ENCODE measurements at places on chromosomes 16 and 17. TPM values are rescaled to one million over a fixed set of nuclear protein-coding genes. Genes with fewer than 3 reads are reported as not detected.

DNA sequence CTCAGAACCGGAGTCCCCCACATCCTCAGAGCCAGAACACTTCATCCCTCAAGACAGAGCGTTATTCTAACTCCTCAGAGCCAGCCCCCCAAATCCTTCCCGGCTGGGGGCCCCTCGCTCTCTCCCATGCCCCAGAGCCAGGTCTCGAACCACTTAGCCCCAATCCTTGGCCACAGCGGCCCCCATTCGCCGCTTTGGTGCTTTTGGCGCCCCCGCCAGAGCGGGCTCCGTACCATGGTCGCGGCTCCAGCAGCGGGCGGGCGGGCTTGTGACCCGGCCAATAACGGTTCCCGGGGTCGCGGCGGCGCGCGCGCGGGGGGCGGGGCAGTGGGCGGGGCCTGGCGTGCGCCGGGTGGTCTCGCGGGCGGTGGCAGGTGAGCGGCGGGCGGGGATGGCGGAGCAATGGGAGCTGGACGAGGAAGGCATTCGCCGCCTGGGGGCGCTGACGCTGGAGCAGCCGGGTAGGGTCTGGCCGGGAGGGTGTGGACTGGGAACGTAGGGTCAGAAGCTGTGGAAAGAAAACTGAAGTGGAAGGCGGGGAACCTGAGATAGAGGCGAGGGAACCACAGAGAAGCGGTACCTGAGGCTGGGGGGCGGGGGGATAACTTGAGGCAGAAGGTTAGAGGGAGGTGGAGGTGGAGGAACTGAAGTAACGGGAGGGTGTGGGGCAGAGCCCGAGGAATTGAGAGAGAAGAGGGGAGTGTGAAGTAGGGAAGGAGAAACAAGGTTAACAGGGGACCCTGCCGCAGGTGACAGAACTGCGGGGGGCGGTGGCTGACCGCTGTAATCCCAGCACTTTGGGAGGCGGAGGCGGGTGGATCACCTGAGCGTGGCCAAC is at the start of the genes KCTD19 and LRRC36:
Gene KCTD19 (minus strand): TSS at position 270 of the 838 bp plus-strand sequence. CDS start 34 bp downstream, at position 236.
Gene LRRC36 (plus strand): TSS at position 344 of the 838 bp plus-strand sequence. CDS start 48 bp downstream, at position 392.
- peak; percentile 84 for DNase-seq

- no peak for DNase-seq
Observed at GRCh38 chr17:48144976-48145798, 37.6 kb downstream of the SNX11 start.

DNA sequence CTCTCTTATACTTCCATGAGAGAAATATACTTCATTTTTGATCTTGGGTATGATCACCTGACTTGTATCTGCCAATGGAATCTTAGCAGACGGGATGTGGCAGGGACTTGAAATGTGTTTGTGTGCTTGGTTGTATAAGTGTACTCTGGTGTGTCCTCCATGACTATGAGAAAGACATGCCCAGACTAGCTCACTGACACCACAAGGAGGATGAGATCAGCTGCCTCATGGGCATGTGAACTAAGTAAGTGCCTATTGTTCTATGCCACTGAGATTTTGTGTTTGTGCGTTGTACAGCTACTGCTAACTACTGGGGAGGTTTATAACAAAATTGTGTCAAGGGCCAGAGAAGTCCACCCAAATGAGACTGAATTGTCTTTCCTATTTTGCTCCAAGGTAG is 402.2 kb upstream of the SALL1 start:
- DNase-seq, result no peak

The EFCAB3 gene
- total RNA-seq, result not detected

The OTOP3 gene
- not detected for total RNA-seq

DNA sequence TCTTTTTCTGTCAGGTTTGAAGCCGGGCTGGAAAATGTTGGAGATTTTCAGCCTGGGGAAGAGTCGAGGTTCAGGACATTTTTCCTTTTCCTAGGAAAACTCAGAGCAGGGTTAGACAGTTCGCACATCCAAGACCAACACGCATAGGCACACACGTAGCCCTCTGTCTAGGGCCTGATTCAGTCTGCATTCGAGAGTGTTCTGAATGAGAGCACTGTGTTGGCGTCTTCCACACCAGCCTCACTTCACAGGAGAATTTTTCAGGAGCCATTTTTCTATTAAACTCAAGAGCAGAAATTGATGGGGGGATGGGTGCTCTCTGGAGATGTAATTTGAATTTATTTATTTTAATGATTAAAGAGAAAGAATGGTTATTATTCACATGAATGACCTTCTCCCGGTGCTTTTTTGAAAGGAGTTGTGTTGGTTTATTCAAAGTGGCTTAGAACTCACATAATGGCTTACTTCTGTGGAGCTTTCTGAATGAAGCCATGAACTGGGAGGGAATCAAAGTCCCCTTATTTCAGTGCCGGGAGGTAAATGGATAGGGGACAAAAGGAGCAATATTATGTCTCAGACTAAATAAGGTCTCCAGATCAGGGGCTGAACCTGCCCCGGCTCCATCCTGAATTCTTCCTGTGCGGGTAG is 194.3 kb downstream of the CCDC182 start:
- DNase-seq, result no peak

DNA sequence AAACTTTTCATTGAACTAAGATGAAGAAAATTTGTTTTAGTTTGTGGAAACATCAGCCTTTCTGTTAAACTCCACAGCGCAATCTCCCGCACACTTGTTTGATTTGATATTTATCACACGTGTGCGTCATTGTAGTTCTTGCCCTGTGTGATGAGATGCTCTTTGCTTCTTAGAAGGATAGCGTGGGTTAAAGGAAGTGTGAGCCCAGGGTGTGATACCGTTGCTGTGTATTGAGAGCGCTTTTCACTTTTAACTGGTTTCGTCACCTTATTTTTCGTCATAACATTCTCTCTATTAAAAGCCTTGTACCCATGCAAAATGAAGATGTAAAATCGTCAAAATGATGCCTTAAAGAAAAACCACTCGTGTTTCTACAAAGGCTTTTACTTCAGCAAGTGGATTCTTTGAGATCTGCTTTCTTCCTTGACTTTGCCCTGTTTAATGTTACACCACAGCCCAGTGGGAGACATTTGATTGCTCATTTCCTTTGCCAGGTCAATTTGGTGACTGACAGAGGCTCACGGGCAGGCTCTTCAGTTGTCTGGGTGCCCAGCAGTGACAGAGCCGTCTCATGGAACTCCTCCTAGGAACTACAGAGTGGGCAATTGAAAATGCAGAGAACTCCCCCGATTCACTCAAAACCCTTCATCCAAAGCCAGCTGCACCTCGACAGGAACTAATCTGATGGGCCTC is 61.1 kb downstream of the RPA1 start:
- DNase-seq, result no peak

- DNase-seq, result no peak
Observed at GRCh38 chr17:60333628-60334031, 58.3 kb downstream of the USP32 start.

GRCh38 chr17:77320485-77321256 is 179.9 kb downstream of the SEC14L1 start:
- peak; percentile 86 for DNase-seq

The KCNG4 gene
- not detected for total RNA-seq

The P2RX1 gene
- total RNA-seq, result 19.4 TPM

The KIAA0513 gene
- total RNA-seq, result 21.4 TPM

The KRTAP3-2 gene
- total RNA-seq, result not detected

DNA sequence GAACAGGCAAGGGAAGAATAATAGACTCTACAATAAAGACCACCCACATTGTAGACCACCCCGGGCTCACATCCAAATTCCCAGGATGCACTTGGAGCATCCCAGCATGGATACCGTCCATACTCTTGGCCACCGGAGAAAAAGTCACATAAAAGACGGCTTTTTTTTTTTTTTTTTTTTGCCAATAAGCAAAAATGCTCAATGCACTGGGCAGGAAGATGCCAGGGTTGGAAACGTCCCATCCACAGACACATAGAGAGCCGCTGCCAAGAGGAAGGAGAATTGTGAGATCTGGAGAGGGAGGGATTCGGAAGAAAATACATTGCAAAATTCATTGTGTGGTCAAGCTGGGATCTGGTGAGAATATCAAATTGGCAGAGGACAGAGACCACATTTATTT is 286.7 kb downstream of the XYLT1 start:
- no peak for DNase-seq

DNA sequence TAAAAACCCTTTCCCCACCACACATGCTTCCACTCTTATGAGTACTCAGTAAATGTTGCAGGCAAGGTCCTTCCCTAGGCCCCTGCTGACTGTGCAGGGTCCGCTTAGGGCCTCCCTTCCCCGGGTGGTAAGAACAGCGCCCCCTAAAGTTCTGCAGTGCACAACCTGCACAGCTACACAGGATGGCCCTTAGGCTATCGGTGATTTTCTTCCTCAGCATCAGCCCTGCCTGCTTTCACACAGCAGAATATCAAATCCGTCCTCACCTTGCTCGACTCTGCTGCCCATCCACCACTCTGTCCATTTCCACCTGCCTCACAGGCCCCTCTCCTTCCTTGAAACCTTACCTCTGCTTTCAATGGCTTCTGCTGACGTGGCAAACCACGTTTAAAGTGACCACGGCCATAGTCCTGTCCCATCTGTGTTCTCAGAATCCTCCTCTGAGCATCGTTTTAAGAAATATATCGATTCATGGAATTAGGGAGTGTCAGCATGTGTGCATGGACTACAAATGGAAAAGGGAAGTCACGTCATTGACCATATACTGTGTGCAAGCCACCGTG is 51.4 kb upstream of the TMEM132E start:
- no peak for DNase-seq

- DNase-seq, result peak; percentile 36
Observed at GRCh38 chr16:74743668-74744299, 30.8 kb downstream of the FA2H start.

The TXNL4B gene
- 12.2 TPM for total RNA-seq

DNA sequence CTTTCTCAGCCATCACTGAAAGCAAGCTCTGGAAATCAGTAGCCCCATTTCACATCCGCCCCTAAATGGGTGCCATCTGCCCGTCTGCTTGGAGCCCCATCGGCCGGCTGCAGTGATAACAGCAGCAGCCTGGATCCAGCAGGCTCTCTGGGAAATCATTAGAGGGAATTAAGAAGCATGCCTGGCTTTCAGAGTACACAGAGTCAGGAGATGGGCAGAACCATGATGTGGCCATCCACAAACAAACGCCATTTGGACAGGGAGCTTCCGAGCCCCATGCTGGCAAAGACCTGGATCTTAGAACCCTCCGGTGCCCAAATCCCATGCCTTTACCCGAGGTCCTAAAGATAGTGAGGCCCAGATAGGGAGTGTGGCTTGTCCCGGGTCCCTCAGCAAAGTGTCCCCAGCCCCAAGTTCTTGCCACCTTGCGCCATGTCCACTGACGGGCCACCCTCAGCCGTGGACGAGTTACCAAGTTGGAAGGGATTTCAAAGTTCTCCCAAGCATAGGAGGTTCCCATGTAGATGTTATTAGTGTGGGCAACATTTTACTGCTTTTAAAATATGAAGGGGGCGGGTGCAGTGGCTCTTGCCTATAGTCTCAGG is 1.0 kb upstream of the LITAF start:
- DNase-seq, result peak; percentile 74

The TMEM100 gene
- 3.9 TPM for total RNA-seq

GRCh38 chr17:27748360-27748825 is 51.9 kb downstream of the NOS2 start:
- no peak for DNase-seq

DNA sequence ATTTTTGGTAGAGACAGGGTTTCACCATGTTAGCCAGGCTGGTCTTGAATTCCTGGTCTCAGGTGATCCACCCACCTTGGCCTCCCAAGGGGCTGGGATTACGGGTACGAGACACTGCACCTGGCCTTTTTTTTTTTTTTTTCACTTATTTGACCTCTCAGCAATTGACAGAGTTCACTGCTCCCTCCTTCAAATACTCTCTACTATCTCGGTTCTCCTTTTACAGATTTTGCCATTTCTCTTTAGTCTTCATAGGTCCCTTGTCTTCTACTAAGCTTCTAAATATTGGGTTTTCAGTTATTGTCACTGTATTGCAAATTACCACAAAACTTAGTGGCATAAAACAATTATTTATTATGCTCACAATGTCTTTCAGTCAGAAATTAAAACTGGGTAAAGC is 159.3 kb downstream of the TRIM37 start:
- DNase-seq, result no peak

DNA sequence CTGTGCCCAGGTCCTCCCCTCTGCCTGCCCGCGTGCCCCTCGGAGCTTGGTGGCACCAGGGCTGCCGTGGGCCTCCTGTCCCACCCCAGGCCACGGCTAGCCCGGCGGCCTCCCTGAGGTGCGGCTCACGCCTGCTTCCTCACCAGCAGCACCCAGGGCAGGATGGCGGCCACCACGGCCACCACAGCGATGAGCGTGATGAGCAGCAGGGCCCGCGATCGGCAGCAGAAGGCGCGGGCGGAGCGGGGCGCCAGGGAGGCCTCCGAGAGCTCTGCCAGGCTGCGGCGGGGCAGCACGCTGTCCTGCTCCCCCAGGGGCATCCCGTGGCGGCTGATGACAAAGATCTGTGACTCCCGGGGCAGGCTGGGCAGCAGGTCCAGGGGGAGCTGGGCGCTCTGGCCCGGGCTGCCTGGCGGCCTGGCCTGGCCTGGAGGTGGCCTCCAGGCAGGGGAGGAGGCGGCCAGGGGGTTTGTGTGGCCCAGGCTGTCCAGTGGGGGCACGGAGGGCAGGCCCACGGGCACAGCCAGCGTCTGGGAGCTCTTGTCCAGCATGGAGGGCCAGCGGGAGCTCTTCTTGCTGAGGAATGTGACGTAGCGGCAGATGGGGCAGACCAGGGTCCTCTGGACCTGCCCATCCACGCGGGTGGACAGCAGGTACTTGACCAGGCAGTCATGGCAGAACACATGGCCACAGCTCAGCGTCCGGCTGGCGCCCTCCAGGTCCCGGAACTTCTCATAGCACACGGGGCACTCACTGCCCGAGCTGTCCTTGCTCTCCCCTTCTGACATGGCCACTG is 4.8 kb downstream of the RNF222 start:
- no peak for DNase-seq

DNA sequence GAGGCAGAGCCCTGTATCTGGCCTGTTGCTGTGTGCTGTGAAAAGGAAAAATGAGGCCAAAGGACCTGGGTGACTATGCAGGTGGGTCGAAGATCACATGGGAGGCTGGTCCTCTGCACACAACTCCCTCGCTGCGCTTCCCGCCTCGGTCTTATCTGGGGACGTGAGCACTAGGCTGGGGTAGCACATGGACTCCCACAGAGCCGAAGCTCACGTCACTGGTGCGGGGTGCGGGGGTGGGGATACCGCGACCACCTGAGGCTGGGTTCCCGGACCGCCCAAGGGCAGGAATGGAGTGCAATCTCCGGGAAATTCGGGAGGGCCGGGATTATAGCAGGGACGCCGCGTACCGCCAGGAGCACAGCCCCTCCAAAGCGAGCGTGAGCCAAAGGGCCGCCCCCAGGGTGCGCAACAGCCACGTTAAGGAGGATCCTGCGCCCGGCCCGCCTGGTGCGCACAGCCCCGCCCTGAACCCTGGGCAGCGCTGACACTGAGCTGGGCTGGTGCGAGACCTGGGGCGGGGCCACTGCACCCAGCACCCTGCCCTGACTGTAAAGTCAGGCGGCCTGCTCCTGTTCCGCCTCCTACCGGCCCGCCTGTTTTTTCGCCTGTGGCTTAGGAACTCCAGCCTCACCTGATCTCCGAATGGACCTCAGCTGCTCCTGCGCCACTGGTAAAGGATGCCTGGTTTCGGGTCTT is 4.8 kb downstream of the MT1A start:
- DNase-seq, result peak; percentile 92
